ENCODE measurements at places on chromosomes 1 and 21.

DNA sequence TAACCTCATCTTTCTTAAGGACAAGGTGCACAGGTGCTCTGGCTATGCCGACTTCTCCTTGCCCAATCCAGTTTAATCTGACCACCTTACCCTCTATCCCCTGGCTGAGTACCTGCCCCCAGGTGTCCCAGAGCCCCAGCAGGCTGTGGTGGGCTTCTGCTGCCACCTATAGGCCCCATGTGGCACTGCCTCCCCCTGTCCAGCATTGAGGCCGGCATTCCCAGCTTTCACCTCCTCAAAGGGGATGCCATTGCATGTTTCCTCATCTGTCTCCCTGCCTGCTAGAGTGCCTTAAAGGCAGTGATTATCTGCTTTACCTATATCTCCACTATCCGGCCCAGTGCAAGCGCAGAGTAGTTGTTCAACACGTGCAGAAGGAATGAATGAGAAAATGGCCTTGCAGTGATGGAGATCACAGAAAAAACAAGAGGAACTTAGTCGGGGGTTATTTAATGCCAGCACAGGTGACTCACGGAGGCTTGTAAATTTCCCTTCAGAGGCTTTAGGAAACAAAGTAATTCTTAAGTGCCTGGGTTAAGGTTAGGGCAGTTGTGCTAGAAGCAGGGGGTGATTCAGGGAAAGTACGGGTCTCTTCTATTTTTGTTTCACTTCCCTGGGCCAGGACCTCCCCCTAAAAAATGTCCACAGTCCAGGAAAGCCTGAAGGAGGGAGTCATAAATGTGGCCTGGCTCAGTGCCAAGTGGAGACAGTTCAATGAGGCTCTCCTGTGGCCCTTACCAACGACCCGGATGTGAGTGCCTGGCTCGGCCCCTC lies 131.8 kb upstream of the NGF start:
- DNase-seq: no peak

DNA sequence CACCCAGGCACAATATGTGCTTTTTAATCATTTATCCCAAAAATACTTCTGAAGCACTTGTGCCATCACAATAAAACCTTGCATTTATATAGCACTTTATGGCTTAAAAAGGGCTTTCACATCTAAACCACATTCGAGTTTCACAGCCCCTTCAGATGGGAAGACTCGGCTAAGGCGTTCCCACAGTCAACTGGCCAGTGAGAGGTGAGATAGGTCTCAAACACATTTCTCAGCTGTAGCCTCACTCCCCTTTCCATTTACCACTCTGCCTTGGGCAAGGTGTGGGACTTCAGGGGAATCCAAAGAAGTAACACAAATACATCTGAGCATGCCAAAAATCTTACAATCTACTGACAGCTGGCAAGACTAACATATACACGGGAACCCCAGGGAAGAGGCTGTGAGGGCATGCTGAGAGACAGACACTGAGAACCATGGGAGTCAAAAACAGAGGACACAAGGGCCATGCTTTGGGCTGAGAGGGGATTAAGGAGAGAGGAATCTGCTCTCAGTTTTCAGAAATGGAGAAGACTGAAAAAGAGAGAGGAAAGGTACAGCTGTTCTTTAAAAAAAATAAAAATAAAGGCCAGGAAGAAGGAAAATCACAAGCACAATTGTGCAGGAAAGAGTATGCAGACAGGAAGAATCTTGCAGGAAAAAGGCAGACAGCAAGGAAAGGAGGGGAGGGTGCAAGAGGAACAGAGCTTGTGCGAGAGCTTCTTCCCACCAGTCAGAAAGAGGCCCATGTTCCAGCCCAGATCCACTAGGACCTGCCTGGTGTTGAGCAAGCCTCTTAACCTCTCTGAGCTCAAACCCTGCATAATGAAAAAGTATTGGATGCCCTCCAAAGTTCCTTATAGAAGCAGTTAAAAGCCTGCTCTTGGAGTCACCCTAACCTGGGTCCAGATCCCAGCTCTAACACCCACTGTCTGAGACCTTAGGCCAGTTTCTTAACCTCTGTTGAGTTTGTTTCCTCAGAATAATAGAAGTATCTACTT lies 73.5 kb downstream of the JAK1 start:
- no peak for DNase-seq

GRCh38 chr1:29800522-29800956 lies 564.2 kb downstream of the PTPRU start:
- DNase-seq: no peak

DNA sequence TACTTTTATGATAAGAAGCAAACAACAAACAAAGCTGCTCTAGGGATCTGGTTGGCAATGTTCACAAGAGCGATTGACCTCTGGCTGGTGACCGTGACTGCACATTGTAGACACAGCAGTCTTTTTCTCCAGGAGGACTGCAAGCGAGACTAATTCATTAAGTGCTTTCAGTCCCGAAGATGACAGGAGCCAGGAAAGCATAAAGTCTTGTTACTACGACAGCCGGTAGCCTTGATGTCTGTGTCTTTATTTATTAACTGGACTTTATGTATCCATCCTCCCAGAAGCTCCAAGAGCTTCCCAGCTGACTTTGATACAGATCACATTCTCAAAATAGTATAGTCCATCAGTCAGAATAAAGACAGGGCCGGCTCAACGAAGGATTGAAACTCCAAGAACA lies 18.2 kb downstream of the FAM163A start:
- DNase-seq: no peak

- DNase-seq: no peak
Observed at GRCh38 chr1:95226781-95227660, 7.0 kb upstream of the RWDD3 start.

DNA sequence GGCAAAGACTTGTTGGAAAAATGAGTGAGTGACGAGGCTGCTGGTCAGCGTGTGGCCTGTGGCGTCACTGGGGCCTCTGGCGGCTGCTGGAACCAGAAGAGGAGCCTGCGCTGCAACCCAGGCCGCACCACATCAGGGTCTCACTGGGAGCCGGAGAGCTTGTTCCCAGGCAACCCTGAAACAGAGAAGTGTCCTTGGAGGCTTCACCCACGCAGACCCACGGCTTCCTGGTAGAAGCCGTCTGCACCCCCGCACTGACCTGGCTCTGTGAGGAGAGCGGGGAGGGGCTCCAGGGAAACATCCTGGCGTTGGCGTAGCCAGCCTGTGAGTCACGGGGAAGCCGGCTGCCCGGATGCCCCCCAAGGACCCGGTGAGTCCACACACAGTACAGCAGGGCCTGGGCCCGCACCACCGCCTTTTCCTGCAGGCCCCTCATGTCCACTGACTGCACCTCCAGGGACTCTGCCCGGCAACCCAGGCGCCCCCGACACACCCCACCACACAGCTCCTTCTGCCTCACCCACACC lies 57.4 kb downstream of the COL6A1 start:
- DNase-seq: peak; percentile 33

DNA sequence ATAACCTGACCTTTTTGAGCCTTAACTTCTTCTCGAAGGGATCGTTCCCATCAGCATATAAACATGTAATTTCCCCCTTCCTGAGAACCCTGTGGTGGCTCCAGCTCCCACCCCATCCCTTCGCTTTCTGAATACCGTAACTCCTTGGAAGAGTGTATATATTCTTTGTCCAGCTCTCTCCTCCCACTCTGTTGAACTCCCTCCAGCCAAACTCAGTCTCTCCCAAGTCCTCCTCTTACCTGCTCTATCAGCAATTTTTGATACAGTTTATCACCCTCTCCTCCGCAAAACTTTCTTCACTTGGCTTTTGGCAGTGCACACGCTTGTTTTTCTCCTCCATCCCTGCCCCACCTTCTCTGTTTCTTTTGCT lies 109.9 kb upstream of the SLC25A33 start:
- no peak for DNase-seq
